ENCODE measurements at places on chromosomes 4 and X.

GRCh38 chr4:37623125-37623524 is 63.1 kb downstream of the RELL1 start:
- DNase-seq = no peak

GRCh38 chr4:144509088-144510015 is 136.6 kb upstream of the HHIP start:
- DNase-seq = no peak

- no peak for DNase-seq
Measured at GRCh38 chr4:31126881-31127398, 406.8 kb downstream of the PCDH7 start.

DNA sequence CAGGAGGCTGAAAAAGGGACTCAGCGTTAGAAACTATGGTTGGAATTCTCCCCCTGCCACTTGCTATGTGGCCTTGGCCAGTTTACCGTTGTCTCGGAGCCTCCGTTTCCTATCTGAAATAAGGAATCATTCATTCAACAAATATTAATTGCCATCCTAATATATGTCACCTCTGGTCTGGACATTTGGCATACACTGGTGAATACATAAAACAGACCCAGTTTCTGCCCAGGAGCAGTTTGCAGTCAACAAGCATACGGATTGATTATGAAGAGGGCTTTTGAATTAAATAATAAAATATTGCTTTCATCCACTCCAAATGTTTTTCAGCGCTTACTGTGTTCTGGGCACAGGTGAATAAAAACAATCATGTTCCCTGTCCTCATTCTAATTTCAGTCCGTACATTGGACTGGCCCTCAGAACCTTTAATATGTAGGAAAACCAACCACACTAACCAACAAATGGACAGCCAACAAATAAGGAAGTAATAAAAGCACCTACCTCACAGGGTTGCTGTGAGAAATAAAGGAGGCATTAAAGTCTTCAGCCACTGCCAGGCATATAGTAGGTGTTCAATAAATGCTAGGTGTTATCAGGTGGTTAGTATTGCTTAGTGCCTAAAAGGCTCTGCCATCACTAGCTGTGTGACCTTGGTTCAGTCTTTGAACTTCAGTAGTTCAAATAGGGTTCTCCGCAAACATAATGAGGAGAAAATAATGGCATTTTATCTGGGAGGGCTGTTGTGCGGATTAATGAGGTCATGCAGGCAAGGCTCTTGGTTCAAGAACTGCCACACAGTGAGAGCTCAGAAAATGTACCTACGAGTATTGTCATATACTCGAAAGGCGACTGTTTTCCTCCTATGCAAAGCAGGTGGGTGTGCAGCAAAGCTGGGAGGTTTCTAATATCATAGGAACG is 7.3 kb upstream of the GSX2 start:
- no peak for DNase-seq

DNA sequence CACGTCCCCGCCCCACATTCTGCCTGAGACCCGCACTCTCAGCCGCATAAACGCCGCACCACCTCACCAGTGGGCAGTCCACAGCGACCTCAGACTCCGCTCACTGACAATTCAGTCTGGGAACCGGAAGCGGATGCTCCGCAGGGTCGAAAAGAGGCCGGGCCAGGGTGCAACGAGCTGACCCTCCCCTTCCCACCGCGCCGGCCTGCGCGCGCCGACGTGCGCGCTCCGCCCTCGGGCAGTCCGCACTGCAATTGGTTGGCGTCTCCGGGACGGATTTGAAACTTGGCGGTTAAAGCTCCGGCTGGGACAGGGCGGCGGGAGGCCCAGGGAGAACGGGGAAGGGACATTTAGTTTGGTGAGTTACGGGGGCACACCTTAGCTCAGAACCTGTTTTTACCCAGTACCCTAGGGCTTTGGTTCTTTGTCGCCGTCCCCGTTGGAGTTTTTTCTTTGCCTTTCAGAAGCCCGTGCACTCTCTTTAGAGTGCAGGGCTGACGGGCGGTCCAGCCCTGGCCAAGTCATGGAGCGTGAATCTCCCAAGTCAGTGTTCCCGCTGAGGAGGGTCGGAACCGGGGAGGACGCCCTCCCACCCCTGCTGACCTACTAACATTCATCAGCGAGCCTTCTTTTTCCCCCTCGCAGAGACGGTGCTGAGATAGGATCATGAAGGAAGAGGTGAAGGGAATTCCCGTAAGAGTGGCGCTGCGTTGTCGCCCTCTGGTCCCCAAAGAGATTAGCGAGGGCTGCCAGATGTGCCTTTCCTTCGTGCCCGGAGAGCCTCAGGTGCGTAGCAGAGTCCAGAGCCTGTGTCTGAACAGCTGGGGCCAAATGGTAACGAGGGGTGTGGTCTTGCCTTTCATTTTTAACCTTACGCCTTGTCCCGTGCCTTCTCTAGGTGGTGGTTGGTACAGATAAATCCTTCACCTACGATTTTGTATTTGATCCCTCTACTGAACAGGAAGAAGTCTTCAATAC is at the start of the genes KIF4A and PDZD11:
Gene KIF4A (plus strand): TSS at position 312 of the 978 bp plus-strand sequence. CDS start 355 bp downstream, at position 667.
Gene PDZD11 (minus strand): TSS at position 135 of the 978 bp plus-strand sequence. CDS start 586 bp downstream, outside the sequence.
- DNase-seq = peak; percentile 78

DNA sequence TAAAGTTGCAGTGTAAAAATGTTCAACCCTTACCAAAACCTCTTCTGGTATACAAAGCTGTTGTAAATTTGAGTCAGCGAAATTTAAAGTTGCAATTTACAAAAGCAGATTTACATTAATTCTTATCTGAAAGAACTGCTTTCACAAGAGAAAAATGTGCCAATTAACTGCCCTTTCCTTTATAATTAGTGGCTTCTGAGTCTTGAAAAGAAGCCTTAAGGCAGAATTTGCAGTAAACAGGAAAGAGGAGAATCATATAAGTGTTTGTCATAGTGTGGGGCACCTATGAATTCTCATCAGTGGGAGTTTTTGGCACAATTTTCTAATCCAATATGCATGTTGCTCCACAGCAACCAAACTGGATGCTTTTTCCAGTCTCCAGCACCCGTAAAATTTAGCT is 125.3 kb upstream of the GABRG1 start:
- DNase-seq = no peak

GRCh38 chr4:25485104-25485503 is 108.0 kb downstream of the ANAPC4 start:
- DNase-seq = no peak

GRCh38 chr4:25755911-25756310 is 100.3 kb downstream of the SLC34A2 start:
- no peak for DNase-seq

GRCh38 chrX:49710744-49711319 is 15.0 kb upstream of the PAGE1 start:
- no peak for DNase-seq

GRCh38 chr4:73631565-73632226 is 11.5 kb upstream of the RASSF6 start:
- no peak for DNase-seq

DNA sequence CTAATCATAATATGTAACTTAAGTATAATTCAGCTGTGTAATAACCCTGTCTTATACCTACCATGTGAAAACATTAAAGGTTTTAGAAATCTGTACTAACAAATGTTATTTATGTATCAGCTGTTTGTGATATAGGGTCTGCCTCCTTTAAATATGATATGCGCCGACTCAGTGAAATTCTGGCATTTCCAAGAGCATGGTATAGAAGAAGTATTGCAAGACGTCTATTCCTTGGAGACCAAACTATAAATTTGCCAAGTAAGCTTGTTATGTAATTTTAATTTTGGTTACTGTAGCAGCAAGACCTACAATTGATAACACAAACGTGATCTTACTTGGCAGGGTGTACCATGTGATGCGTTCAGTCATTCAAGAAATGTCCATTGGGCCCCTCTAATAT is 32.3 kb upstream of the ADAD1 start:
- DNase-seq = no peak

DNA sequence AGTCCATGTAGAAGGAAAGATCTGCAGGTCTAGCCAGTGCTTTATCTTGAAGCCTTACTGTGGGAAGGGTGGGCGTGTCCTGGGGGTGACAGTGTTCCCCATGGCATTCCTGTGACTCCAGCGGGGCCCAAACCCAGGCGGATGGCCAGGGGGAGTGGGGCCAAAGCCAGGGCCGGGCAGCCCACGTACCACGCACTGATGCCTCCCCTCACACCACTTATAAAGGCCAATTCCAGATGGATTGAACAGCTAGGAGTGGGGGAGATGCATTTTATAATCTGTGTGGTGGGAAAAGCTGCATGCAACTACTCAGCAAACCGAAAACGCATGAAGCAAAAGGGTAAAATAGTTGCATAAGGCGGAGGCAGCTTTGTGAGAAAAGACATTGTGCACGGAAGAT is 36.4 kb downstream of the NELFA start:
- DNase-seq = no peak

- DNase-seq = no peak
Measured at GRCh38 chr4:147318586-147318985, 162.3 kb upstream of the EDNRA start.

- DNase-seq = no peak
Measured at GRCh38 chr4:159071969-159072765, 30.7 kb upstream of the RAPGEF2 start.

DNA sequence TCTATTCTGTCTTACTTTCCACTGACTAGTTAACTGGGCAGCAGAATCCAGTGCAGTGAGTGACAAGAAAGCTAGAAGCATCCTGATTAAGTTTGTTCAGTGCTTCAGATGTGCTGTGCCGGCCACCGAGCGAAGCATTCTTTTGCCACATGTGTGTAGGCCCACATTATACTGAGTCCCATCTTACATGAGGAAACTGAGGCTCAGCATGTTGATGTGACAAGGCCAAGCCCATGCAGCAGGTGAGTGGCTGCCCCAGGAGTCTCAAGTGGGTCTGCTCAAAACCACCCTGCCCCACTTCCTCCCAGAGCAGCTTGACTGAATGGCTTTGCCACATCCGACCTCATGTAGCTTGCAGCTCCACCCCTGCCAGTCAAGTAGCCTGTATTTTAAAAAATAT is 50.5 kb downstream of the RHOH start:
- DNase-seq = no peak

Data from hematopoietic multipotent progenitor cell treated with erythropoietin and hydrocortisone succinate and interleukin-3 and kit ligand, for 15 days (in vitro differentiated cells).